ENCODE measurements at places on chromosomes 7 and 10.

DNA sequence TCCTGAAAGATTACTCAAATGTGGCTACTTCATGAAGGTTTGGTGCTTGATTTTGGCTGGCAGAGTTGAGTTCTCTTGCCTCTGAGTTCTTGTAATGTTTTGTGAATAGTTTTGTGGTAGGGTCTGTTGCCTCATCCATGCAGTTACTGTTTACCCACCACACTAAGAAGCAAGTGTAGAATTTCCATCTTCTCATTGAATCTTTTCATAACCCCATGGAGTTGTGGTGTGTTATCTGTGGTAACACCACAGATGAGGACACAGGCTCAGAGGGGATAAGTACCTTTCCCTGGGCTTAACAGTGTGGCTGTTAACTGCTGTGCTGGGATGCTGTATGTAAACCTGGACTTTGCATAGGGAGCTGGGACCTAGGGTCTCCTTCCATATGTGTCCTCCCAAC lies 186.3 kb downstream of the CAMK1D start:
- DNase-seq, result peak; percentile 42

DNA sequence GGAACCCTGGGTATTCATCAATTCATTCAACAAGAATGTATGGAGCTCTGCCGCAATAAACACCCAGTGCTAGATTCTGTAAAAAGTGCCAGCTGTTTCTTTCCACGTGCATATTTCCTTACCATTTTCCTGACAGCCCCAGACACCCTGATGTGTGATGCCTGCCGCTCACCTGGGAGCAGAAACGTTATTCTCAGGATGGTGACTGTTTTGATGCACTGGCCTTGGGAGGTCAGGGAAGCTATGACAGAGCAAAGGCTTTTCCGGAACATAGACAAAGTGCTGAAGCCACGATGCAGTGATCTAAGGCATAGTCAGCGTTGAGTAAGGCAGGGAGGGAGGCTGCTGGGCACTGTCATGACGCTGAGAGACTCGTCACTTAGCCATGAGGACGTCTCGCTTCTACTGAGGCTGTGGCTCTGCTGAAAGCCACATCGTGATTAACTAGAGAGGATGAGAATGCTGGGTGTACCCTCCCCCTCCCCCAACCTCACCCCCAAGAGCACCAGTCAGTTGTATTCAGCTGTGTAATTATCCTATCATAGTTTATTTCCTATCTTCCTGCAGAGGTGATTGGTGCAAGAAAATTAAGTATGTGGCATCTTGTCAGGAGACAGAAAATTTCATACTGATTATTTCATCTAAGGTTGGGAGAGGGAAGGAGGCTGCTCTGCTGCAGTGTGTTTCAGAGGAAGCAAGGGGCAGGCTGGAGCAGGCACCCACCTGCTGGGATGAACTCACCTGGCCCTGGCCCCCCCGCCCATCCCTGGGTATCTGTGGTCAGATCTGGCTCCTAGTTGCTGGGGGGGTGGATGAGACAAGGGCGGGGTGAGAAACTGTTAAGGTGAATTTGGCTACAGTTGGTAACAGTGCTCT lies 48.8 kb upstream of the SMNDC1 start:
- peak; percentile 95 for DNase-seq

DNA sequence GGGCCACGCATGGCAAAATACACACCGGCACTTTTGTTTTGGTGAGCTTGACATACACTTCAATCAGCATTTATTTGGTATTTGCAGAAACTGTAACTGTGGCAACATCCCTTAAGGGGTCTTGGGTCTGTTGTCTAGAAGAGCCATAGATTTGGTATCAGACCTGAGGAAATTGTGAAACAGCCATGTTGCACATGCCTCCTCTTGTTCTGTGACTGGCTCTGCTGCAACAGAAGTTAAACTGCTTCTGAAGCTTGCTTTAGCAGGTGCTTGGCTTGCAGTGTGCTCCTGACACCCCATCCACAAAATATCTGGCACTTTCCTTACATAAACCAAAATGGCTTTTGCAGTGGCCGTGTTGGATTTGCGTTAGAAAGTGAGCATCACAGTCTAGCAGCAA lies 247.3 kb downstream of the GATA3 start:
- DNase-seq, result no peak

GRCh38 chr10:73509695-73510094 lies 13.9 kb upstream of the PPP3CB start:
- no peak for DNase-seq

- peak; percentile 98 for DNase-seq
These were observed 84.3 kb downstream of the CD36 start for GRCh38 chr7:80722616-80723195.

- DNase-seq, result no peak
These were observed 100.3 kb upstream of the CPXM2 start for GRCh38 chr10:123991611-123992570.

DNA sequence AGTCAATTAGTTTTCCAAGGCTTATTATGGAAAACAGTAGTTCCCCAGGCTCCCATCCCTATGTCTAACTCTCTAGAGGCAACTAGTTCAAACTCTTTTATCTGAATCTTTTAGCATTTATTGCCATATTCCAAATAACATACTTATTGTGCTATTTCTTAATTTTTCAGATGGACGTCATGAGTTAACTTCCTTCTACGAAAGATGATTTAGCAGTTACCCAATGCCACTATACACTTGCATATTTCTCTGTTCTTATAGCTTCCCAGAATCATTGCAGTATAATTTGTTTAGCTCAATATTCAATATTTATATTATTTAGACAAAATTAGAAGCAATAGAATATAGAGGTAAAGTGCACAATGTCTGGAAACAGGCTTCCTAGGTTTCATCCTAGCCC lies 52.8 kb downstream of the REEP3 start:
- DNase-seq, result no peak

DNA sequence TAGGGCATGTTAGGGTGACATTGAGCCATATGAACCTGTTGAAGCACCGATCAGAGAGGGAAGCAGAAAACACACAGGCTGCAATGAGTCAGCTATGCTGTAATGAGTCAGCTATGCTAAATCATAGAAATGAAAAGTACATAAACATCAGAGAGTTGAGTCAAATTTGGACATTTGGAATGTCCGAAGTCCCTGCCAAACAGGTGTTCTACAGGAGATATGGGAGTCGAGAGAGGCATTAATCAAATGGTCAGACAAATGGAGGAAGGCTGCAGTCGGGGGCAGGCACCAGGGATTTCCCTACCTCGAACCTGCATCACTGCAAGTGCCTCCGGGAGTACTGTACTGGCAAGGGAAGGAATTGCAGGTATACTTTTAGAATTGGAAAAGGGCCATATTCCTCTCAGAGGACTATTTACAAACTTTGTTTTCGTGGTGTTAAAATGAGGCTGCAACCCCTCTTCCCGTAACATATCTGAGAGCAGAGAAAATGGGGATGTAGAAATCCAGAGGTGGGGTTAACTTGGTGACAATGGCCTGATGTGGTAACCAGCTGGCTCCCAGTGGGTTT lies 8.8 kb upstream of the ZC3HAV1 start:
- peak; percentile 57 for DNase-seq

GRCh38 chr10:58240531-58240930 lies 27.2 kb downstream of the IPMK start:
- DNase-seq, result no peak

DNA sequence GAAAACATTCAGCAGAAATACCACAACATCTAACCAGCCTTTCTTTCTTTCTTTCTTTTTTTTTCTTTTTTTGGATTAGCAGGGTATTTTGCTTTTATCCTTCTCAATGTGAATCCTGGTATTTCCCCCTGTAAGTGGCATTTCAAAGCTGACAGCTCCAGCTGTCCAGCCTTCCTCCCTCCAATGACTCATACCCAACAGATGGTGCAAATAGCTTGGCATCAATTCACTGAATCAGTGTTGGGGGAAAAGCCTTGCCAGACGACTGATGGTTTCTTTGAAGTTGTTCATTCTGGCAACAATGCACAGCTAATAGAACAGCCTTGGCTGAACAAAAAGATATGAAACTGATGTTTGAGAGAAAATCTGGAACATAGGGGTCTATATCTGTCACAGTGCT lies 316.8 kb upstream of the STEAP1 start:
- no peak for DNase-seq

Measured in mesenchymal stem cell (in vitro differentiated cells and primary cell).